ENCODE measurements at places on chromosomes 6 and 20.
A peak's percentile ranks its signal among the peaks of the same experiment; 100 is the strongest.

DNA sequence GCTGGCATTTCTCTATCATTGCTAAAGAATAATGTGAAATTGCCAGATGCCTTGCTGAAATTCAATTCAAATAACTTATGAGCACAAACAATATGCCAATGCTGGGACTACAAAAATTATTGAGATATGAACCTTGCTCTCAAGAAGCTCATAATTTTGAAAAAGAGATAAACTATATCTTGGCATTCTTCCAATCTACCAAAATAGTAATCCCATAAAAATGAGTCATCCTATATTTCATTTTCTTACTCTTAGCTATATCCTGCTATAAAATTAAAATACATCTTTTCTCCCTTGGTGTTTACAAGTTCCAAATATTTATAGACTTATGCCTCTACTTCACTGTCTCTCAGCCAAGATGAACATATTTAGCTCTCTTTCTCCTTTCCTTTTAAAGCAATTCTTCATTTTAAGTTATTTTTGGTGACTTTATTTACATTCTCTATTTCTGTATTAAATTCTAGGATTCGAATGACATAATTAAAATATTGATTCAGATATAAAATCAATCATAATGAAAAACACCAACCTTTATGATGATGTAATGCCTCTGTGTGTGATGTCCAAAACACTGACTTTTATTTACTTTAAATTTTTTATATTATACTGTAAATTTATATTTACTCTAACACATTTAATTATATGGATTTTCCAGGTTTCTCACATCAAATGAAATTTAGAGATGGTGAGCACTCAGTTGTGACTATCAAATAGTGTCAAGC lies 152.6 kb downstream of the CDK19 start:
- no peak for DNase-seq

DNA sequence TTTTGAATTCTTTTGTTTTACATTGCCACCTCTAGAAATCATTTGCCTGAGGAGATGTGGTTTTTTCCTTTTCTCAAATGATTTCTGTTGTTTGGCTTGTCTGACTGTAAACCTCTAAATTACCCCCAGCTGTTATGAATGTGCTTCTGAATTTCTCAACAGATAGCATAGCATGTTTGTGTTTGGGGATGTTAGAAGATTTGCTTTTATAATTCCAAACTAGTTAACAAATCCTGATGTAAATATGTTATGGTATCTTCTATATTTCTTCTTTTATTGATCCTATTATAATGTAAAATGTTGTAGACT lies 31.6 kb upstream of the EZR start:
- no peak for DNase-seq

DNA sequence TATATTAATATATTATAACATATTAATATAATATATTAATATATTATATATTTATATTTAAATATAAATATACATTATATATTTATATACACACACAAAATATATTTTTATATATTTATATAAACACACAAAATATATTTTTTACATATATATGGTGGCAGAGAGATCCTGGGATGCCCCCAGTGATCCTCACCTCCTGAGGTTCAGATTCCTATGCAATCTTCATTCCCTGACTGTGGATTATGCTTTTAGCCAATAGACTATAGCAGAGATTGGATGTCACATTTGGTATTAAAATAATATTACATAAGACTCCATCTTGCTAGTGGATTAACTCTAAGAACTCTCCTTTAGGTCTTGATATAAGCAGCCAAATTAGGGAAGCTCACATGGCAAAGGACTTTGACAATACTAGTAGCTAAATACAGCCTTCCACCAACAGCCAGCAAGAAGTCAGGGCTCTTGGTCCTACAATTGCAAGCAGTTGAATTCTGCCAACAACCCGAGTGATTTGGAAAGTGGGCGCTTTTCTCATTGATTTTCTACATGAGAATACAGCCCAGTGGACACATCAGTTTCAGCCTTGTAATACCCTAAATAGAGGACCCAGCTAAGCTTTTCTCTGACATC lies 681.0 kb downstream of the C6orf118 start:
- no peak for DNase-seq

- no peak for DNase-seq
Measured at GRCh38 chr6:14396826-14397517, 279.4 kb downstream of the CD83 start.

DNA sequence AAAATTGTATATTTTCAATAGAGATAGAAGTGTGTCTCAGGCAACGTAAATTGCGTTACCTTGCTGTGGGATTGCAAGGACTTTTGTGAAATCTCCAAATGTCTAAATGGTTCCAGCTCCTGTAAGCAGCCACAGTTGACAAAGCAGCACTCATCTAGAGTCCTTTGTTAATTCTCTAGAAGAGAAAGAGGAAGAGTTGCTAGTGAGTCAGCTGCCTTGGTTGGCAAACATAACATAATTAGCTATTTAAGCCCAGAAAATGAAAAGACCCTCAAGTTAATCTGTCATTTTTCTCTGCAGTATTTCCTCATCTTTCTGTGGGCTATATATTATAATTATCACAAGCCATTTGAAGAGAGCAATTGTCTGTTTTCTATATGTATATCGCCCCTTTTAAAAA lies 66.4 kb upstream of the FABP7 start:
- peak; percentile 76 for DNase-seq

GRCh38 chr20:56765172-56766073 lies 136.3 kb downstream of the TFAP2C start:
- DNase-seq = no peak
